Keratinocyte (primary cell): ENCODE measurements at places on chromosomes 1 and 21.

- H3K36me3 ChIP-seq, result no peaks in the 10 kb centered on the region
- H3K27ac ChIP-seq, result no peak overlapping the region
- peaks cover 5% of the 10 kb centered on the region for H3K4me1 ChIP-seq
- DNase-seq, result no peak
These were observed 51.0 kb upstream of the F3 start for GRCh38 chr1:94592571-94592920.

DNA sequence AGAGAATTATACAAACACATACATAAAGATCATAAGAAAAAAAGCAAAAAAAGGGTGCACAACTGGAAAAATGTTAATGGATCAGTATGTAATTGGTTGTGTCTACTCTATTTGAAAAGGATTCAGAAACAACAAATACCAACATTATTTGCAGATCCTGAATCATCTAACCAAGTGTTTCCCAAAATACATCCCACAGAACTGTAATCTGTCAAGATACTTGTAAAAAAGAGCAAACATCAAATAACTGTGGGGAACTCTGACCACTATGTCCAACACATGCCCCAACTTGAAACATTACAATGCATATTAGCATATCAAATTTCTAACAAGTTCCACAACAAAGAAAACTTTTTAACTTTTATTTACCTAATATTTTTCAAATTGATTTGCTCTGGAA lies 22.6 kb downstream of the ANKRD13C start:
- H3K4me1 ChIP-seq, result peaks cover 21% of the 10 kb centered on the region
- H3K4me3 ChIP-seq, result no peak overlapping the region
- no peaks in the 10 kb centered on the region for H3K36me3 ChIP-seq
- H3K27ac ChIP-seq, result no peak overlapping the region
- DNase-seq, result no peak

DNA sequence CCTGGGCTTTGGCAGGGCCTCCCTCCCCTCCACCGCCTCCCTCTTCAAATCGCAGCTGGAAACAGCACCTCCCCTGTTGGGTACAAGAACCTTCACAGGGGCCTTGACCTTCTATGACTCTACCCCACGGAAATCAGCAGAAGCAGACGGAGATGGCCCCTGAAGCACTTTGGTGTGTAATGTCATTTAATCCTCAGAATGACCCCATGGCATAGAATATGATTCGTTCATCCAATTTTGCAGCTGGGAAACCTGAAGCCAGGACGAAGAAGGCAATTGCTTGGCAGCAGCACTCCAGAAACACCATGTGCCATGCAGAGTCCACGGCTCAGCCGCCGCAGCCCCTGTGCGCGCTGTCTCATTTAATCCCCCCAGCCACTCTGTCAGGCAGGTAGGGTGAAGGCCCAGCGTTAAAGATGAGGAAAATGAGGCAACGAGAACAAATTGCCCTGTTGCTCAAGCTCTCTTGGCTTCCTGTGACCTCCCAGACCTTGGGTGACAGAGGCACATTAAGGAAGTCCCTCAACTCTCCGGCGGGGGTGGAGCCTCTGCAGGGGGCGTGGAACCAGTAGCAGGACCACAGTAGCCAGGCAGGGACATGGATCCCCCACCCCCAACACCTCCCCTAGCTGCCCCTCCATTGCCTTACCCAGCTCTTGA lies 25.8 kb upstream of the LAPTM5 start:
- no peak overlapping the region for H3K4me3 ChIP-seq
- H3K27me3 ChIP-seq, result peaks cover 3% of the 10 kb centered on the region
- DNase-seq, result no peak
- no peaks in the 10 kb centered on the region for H3K36me3 ChIP-seq
- H3K4me1 ChIP-seq, result peaks cover 16% of the 10 kb centered on the region

DNA sequence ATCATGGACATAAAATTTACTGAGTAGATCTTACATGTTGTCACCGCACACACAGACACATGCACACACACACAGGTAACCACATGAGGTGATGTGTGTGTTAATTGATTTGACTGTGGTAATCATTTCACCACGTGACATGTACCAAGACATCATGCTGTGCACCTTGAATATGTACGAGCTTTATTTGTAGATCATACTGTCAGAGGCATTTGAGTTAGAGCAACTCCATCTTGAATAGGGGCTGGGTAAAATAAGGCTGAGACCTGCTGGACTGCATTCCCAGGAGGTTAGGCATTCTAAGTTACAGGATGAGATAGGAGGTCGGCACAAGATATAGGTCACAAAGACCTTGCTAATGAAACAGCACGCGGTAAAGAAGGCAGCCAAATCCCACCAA lies 31.7 kb upstream of the TRIM17 start:
- no peak overlapping the region for H3K27ac ChIP-seq
- peaks cover 7% of the 10 kb centered on the region for H3K4me1 ChIP-seq
- DNase-seq, result no peak
- H3K4me3 ChIP-seq, result no peak overlapping the region
- H3K36me3 ChIP-seq, result no peaks in the 10 kb centered on the region

- no peaks in the 10 kb centered on the region for H3K4me1 ChIP-seq
- H3K36me3 ChIP-seq, result no peaks in the 10 kb centered on the region
- H3K27me3 ChIP-seq, result peaks cover 7% of the 10 kb centered on the region
- H3K27ac ChIP-seq, result no peak overlapping the region
- H3K4me3 ChIP-seq, result no peak overlapping the region
These were observed 367.4 kb downstream of the RPS6KC1 start for GRCh38 chr1:213418268-213419071.

- no peak overlapping the region for H3K4me3 ChIP-seq
- no peak for DNase-seq
- H3K27ac ChIP-seq, result no peak overlapping the region
- no peaks in the 10 kb centered on the region for H3K4me1 ChIP-seq
These were observed 179.2 kb downstream of the ATG4C start for GRCh38 chr1:62962901-62963776.

GRCh38 chr1:15948595-15949452 lies 27.1 kb downstream of the ZBTB17 start:
- H3K36me3 ChIP-seq, result peaks cover 32% of the 10 kb centered on the region
- peak overlapping the region; percentile 98 for H3K27ac ChIP-seq
- H3K4me3 ChIP-seq, result no peak overlapping the region
- peak; percentile 55 for DNase-seq
- H3K27me3 ChIP-seq, result no peaks in the 10 kb centered on the region

DNA sequence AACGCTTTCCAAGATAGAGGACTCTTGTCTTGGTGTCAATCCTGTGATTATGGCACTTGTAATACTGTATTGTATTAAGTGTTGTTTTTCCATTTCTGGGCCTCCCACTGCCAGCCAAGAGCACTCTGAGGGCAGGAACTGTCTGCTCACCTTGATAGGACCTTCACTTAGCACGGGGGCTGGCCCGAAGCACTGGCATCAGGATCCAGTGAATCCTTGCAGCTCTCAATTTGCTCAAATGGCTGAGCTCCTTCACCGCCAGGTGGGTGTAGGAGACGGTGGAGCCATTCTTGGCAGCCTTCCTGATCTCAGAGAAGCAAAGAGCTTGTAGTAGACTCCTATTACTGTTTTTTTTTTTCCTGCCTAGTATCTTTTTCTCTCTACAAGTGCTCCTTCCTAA lies 17.7 kb downstream of the MECR start:
- no peak for DNase-seq
- peaks cover 21% of the 10 kb centered on the region for H3K36me3 ChIP-seq
- no peak overlapping the region for H3K27ac ChIP-seq
- H3K27me3 ChIP-seq, result no peaks in the 10 kb centered on the region
- no peak overlapping the region for H3K4me3 ChIP-seq

DNA sequence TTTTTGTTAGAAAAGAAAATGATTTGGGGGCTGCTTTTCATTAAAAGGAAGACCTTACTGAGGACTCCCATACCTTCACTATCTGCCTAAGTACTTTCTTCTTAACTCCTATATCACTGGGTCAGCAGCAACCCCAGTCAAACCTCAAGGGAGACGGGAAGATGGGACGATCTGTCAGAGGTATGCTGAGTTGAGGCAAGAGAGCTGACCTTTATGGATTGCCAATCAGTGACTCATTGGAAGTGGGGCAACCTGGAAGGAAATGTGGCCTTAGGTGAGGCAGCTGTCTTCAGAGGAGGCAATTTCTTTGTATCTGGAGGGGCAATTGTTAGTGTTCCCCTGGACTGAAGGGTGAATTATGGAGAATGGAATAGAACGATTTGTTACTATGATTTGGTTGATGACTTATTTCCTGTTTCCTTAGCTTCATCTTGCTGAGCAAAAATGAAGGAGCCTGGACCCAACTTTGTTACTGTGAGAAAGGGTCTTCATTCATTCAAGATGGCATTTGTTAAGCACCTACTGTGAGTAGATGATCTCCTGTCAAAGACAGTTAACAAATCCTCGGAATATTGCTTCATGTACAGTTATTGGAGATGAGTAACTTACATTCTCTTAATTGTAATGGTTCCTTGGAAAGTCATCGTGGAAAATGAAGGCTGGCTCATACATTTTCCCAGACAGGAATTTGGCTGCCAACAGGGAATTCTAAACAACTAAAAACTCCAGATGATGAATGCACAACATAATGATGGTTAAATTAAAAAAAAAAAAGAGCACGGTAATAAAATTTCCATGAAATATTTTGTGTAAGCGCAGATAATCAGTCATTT lies 134.7 kb upstream of the KCNJ15 start:
- no peaks in the 10 kb centered on the region for H3K36me3 ChIP-seq
- no peaks in the 10 kb centered on the region for H3K27me3 ChIP-seq
- H3K4me3 ChIP-seq, result no peak overlapping the region
- H3K4me1 ChIP-seq, result no peaks in the 10 kb centered on the region
- no peak overlapping the region for H3K27ac ChIP-seq

DNA sequence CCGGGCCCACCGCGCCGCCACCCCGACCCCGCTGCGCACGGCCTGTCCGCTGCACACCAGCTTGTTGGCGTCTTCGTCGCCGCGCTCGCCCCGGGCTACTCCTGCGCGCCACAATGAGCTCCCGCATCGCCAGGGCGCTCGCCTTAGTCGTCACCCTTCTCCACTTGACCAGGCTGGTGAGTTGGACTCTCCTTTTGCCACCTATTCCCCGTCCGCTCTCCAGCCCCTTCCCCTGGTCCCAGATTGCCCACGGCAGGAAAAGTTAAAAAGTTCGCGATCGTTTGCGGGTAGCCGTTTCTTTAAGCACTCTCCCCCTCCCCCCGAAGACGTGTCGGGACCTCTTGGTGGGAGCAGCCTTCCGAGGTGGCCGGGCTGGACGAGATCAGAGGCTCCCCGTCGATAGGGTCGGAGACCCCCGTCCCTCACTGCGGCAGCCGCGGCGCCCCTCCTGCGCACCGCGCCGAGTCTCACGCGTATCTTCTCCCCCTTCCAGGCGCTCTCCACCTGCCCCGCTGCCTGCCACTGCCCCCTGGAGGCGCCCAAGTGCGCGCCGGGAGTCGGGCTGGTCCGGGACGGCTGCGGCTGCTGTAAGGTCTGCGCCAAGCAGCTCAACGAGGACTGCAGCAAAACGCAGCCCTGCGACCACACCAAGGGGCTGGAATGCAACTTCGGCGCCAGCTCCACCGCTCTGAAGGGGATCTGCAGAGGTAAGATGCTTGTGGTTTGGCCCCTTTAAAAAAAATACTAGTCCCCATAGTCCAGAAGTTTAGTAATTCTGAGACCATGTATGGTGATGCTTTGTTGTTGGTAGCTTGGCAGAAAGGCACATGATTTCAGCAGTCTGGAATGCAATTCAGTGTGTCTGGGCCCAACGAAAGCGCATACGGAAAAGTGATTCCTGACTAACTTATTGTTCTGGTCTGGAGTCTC lies 576 bp downstream of the CCN1 start:
- H3K27me3 ChIP-seq, result no peaks in the 10 kb centered on the region
- no peak for DNase-seq
- peaks cover 49% of the 10 kb centered on the region for H3K4me1 ChIP-seq
- peak overlapping the region; percentile 80 for H3K4me3 ChIP-seq
- peak overlapping the region; percentile 84 for H3K27ac ChIP-seq

- no peak overlapping the region for H3K4me3 ChIP-seq
- no peaks in the 10 kb centered on the region for H3K27me3 ChIP-seq
- H3K27ac ChIP-seq, result no peak overlapping the region
- no peak for DNase-seq
- no peaks in the 10 kb centered on the region for H3K4me1 ChIP-seq
These were observed 28.0 kb upstream of the PRKAA2 start for GRCh38 chr1:56617141-56617540.

- H3K4me3 ChIP-seq, result no peak overlapping the region
- H3K27ac ChIP-seq, result no peak overlapping the region
- DNase-seq, result no peak
These were observed 34.3 kb upstream of the RAP1GAP start for GRCh38 chr1:21703318-21703963.

DNA sequence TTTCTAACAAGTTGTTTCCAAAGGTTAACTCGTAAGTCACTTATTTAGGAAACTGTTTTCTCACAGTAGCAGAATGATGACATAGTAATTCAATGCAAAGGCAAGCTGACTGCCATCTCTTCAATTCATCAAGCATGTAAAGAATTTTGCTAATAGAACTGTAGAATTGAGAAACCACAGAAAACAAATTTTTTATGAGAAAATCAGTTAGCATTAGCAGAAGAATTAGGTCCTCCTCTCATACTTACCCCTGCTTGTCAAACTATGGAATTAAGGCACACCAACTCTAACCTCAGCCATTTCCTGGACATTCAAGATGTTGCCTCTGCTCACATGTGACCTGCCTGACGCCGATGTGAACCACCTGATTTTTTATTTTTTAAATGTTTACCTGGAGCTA lies 115.2 kb downstream of the LRRC40 start:
- H3K27ac ChIP-seq, result no peak overlapping the region
- no peak for DNase-seq
- H3K36me3 ChIP-seq, result no peaks in the 10 kb centered on the region
- no peak overlapping the region for H3K4me3 ChIP-seq

DNA sequence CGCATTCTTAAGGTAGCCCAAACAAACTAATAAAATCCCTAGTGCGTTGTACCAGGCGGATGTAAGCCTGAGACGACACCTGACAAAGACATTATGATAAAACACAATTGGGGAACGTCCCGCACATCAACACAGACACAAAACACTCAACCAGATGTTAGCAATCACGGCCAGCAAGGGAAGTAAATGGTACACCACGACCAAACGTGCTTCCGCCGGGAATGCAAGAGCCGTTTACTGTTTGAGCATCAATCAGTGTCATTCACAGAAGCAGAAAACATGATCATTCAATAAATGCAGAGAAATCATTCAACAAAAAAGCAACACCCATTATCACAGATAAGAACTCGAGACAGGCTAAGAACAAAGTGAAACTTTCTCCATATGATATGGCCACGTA lies 49.4 kb upstream of the COL18A1 start:
- no peak overlapping the region for H3K4me3 ChIP-seq
- no peak for DNase-seq
- peaks cover 3% of the 10 kb centered on the region for H3K4me1 ChIP-seq
- H3K36me3 ChIP-seq, result no peaks in the 10 kb centered on the region
- peaks cover 15% of the 10 kb centered on the region for H3K27me3 ChIP-seq
- H3K27ac ChIP-seq, result no peak overlapping the region

DNA sequence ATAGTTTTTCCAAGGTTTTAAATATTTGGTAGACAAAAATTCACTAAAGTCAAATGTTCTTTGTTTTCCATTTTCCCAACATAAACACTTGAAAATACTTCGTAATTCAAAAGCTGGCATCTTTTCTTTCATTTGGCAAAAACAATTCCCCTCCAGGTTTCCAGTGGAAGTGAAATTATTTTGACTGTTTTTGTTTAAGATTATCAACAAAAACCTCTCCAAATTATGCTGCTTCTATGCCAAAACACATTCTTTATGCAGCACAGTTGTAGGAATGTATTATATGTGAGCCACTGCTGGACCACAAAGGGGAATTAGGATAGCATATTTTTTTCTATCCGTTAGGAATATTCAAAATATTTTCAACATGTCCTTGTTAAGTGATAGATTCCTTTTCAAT lies 44.1 kb downstream of the SLC5A9 start:
- no peak for DNase-seq
- H3K27ac ChIP-seq, result no peak overlapping the region
- no peaks in the 10 kb centered on the region for H3K4me1 ChIP-seq
- no peak overlapping the region for H3K4me3 ChIP-seq
- H3K36me3 ChIP-seq, result no peaks in the 10 kb centered on the region
- no peaks in the 10 kb centered on the region for H3K27me3 ChIP-seq
